ENCODE measurements at places on chromosomes 1 and 21. TPM values are rescaled to one million over a fixed set of nuclear protein-coding genes. Genes with fewer than 3 reads are reported as not detected.

The ATAD3C gene
- total RNA-seq = 0.28 TPM

The IL20 gene
- not detected for total RNA-seq

The TSPAN2 gene
- 26.6 TPM for total RNA-seq

The S100A9 gene
- 1.3 TPM for total RNA-seq

The SERPINC1 gene
- 0.36 TPM for total RNA-seq

The FABP3 gene
- total RNA-seq = 250 TPM

The ASCL5 gene
- total RNA-seq = 0.18 TPM

The OLIG2 gene
- 0.09 TPM for total RNA-seq
